ELF-1 (cell line): ENCODE measurements at places on chromosomes 11 and 22.

DNA sequence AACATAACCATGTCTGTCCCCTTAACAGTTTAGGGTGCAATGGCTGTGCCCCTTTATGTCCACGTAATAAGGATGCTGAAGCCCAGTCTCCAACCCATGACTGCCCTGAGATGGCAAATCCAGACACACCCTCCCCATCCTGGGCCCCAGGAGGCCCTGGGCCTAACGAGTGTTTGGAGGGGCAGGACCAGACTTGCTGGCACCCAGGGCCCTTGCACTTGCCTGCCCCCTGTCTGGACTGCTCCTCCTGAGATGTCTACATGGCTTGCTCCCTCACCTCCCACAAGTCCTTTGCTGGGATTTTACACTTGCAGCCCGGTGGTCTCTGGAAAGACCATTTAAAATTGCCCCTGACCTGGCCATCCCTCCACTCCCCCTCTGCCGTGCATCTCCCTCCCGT lies 132.2 kb upstream of the NECTIN1 start:
- DNase-seq: no peak

GRCh38 chr11:1667906-1668305 lies 29.1 kb upstream of the KRTAP5-6 start:
- DNase-seq: no peak

DNA sequence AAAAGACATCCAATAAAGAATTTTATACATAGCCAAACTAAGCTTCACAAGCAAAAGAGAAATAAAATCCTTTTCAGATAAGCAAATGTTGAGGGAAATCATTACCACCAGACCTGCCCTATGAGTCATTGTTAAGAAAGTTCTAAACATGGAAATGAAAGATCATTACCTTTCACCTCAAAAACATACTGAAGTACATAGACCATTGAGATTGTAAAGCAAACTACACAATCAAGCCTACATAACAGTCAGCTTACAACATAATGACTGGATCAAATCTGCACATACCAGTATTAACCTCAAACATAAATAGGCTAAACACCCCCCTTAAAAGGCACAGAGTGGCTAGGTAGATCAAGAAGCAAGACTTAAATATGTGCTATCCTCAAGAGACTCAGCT lies 501.0 kb upstream of the LUZP2 start:
- DNase-seq: no peak

- no peak for DNase-seq
Measured at GRCh38 chr11:74493791-74494630, 487 bp upstream of the LIPT2 start.

DNA sequence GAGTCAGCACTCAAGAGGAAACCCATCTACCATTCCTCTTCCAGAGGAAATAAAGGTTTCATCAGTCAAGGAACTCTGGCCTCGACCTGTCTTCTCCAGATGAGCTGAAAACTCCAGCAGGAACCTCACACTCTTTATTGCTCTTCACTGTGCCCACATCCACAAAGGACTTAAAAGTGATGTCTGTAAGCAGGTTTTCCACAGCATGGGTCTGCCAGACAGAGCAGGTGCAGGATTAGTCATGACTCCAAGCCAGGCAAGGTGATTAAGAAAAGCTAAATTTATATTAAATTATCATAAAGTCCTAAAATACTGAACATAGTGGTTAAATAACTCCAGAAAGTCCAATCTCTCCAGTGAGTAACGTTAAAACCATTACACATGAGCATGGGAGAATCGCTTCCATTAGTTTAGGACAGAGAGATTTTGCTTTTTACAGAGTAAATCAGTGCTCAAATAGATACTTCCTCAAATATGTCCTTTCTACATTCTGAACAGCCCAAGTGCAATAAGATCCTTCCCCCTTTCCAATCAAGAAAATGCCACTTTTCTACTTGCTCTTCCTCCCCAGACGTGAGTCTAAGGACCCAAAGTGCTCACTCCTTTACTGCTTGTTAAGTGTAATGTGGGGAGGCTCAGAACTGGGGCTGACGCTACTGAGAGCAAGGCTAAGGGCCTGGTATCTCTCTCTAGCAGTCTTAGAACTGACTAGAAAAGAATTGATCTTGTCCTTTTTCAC lies 10.7 kb upstream of the CKAP5 start:
- no peak for DNase-seq

- no peak for DNase-seq
Measured at GRCh38 chr22:32817137-32817730, 15.7 kb downstream of the TIMP3 start.

DNA sequence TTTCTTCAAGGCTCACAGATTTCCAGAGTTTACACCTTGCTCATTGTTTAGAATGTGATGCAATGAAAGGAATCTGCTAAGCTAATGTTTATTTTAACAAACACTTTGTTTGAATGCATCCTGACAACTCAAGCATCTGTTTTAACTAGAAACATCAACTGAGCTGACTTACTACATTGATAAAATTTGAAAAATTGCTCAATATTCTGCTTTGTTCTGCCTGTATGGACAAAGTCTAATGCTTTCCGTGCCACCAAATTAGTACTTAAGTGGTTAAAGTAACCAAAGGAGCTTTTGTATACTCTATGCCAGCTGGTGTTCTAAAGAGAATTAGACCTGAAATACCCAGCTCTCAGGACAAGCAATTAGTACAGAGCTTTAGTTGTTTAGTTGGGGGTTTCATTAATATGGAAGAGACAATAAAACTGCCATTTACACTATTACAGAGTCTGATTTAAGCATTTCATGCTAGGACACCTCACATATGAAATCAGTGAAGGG lies 105.2 kb downstream of the MAML2 start:
- DNase-seq: no peak

GRCh38 chr11:32911413-32911812 lies 18.8 kb downstream of the QSER1 start:
- no peak for DNase-seq

- no peak for DNase-seq
Measured at GRCh38 chr22:19903513-19903912, 38.1 kb upstream of the COMT start.

DNA sequence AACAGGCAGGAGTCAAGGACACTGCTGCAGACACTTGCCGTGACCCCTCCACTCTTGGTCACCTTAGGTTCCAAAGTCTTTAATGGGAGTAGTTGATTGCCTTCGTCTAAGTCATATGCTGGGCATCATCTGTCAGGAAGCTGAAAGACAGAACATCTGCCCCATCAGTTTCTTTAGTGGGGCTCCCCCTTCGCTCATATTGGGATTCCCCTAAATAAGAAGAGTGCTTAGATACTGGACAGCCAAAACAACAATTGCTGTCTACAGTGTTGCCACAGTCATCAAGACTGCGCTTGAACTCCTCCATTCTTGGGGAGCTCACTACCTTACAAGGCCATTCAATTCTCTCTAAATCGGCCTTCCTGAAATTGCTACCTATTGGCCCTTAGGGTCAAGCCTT lies 58.5 kb downstream of the UBASH3B start:
- DNase-seq: no peak

DNA sequence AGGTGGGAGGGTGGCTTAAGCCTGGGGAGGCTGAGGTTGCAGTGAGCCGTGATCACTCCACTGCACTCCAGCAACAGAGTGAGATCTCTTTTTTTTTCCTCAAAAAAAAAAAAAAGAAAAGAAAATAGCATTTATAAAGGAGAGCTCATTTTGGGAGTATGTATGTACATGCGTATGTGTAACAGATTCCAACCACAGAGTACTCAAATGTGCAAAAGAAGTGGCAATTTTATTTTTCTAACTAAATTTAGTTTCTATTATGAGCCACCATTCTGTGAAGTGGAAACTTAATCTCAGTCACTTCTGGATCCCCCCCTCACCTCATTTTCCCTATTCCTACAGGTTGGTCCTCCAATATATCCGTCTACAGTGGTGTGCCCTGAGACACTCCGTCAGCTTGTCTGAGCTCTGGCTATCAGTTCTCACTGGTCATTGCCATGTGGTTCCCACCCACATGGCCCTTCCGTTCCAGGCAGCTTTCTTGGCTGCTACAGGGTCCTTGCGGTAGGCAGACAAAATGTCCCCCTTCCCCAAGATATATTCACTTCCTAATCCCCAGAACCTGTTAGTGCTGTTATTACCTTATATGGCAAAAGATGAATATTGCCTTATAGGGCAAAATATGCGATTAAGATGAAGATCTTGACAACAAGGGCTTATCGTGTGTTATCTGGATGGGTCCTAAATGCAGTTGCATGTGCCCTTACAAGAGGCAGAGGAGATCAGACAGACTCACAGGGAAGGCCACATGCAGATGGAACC lies 35.8 kb upstream of the TSKU start:
- DNase-seq: no peak

- DNase-seq: no peak
Measured at GRCh38 chr22:22571429-22571828, 12.4 kb upstream of the PRAME start.

- no peak for DNase-seq
Measured at GRCh38 chr11:132234878-132235277, 864.5 kb downstream of the NTM start.

- DNase-seq: no peak
Measured at GRCh38 chr22:46517255-46517761, 20.1 kb downstream of the CELSR1 start.

- DNase-seq: no peak
Measured at GRCh38 chr22:33083212-33083611, 25.0 kb upstream of the SYN3 start.

GRCh38 chr22:20583471-20583922 lies 76.1 kb downstream of the MED15 start:
- no peak for DNase-seq

DNA sequence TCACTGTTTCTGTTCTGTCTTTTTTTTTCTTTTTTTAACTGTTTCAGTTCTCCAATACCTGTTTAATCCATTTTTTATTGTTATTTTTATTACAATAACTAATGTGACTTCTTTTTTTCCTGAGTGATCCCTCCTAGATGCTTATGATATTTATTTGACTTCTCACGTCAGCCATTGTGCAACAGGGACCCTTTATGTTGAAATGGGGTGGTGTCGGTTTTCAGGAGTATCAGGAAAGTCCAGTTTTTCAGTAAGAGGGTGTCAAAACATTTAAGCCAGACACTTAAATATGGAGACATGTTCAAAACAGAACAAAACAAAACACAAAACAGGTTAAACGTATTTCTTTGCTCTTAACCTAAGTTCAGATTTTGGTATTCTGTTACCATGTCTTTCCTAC lies 418.8 kb downstream of the DYNC2H1 start:
- DNase-seq: no peak

DNA sequence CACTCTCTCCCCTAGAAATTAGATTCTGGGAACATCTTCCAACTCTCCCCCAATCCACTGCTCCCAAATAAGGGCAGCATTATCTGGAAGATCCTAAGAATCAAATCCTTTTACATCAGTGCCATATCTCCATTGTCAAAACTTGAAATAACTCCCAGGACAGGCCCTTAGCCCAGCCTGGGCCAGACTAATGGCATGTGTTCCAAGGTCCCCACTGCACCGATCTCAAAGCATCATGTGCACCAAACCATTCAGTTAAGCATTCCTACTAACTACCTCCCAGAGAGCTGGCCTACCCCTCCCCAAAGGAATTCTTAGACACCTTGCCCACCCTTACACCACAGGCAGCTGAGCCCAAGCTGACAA lies 44.2 kb upstream of the POU2AF1 start:
- DNase-seq: no peak

GRCh38 chr11:1397862-1398527 lies 8.3 kb downstream of the BRSK2 start:
- no peak for DNase-seq

DNA sequence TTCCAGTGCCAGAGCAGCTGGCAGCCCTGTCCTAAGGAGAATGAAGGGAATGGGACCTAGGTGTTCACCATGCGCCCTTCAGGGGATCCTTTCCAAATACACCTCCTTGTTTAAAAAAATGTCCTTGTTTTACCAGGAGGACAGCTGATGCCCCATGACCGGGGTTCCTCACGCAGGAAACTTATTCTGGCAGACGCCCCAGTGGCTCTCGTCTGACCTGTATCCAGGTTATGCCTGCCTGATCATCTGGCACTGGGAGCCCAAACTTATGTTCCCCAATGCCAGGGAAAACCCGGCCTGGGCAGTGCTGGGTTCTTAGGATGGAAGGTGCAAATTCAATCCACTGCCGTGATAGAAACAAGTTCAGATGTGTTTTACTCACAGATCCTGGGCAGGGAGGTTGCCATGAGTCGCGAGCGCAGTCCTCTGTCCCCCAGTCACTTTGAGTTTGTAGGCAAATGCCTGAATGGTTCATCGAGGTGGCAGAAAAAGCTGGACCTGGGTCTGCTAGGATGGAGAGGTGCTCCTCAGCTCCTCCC lies 31.5 kb downstream of the MOV10L1 start:
- DNase-seq: no peak

DNA sequence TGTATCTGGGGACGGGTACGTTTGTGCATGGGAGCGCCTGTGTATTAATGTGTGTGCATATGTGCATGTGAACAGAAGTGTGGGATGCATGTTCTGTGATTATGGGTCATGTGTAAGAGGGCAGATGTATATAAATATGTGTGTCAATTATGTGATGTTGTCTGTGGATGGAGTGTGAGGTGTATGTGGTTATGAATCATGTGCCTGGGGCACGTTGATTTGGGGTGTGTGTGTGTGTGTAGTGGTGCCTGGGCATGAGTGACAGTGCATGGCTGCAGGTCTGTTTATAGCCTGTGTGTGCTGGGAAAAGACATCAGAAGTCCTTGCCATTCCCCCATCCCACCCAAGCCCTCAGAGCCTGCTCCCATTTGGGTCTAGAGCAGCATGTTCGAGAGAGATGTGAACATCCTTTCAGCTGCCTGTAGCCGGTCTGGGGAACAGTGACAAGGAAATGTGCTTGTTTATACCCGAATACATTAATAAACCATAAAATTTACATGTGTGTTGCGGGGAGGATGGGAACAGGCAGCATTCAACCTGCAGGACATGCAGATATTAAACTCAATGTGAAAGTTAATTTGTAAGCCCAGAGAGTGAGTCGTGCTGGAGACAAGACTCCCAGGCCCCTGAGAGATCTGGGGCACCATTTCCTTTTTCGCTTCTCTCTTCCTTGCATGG lies 129.0 kb downstream of the NECTIN1 start:
- no peak for DNase-seq

DNA sequence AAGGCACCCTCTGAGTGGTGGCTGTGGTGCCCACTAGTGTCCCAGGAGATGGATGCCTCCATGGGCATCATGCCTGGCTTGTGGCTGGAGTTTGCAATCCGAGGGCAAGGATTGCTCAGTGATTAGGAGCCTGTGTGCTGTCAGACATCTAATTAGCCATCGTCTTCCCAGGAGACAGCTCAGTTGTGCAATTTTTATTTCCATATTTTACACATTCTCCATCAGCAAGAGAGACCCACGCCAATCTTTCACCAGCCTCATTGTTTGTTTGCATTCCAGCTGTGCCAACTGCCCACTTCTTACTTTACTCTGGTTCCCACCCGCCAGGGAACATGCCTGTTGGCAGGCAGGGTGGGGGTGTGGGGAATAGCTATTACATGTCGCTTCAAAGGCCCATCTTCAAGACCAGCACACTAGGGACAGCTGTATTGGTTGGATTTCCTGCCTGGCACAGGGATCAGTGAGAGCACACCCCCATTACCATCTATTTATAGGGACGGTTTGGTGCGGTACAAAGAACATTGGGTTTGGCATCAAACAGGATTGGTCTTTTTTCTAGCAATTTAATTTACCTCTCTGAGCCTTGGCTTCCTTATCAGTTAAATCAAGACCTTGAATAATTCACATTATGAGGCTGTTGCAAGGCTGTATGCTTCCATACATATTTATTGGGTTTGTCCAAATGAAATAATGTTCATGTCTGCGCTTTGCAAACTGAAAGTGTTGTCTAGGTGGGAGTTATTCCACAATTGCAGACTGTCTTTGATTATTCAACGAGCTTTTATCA lies 80.7 kb upstream of the NAV2 start:
- no peak for DNase-seq

- DNase-seq: no peak
Measured at GRCh38 chr11:16126362-16126761, 230.0 kb downstream of the SOX6 start.

- peak; percentile 51 for DNase-seq
Measured at GRCh38 chr11:117993988-117994745, 8.0 kb downstream of the IL10RA start.
